ENCODE measurements at places on chromosomes 6 and 20.
A peak's percentile ranks its signal among the peaks of the same experiment; 100 is the strongest.

GRCh38 chr6:127914240-127914639, 13.4 kb upstream of the THEMIS start:
- DNase-seq, result peak; percentile 33

DNA sequence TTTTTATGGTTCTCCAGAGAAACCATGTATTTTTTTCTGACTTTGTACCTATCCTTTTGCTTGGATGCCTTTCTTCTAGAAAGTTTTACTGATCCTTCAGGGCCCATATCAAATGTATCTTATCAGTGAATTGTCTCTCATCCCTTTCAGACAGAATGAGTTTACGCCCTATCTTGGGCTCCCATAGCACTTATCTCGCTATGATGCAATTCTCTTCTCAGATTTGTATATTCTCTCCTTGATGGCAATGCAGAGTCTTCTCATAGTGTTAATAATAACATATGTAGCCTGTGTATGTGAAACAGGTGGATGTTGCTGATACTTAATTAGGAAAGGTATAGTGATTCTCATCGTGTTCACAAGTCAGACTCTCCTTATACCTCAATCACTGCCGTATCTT, 336.2 kb downstream of the UTRN start:
- DNase-seq, result no peak

DNA sequence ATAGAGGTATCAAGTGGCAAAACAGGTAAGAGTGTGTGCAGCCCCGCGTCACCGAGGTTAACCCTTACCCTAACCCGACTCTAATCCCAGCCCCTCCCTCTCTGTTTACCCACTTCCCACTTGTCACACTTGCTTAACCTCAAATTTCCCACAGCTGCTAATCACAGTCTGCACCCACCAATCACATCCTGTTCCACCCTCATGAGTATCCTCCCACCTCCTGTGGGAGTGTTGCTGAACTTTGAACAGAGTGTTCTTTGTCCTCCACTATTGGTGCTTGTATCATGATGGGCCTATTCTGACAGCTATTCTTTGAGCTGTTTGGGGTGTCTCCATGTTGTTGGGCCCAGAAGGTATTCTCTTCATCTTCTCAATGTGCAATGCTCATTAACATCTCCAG, 487.8 kb downstream of the PTPRT start:
- DNase-seq, result no peak

DNA sequence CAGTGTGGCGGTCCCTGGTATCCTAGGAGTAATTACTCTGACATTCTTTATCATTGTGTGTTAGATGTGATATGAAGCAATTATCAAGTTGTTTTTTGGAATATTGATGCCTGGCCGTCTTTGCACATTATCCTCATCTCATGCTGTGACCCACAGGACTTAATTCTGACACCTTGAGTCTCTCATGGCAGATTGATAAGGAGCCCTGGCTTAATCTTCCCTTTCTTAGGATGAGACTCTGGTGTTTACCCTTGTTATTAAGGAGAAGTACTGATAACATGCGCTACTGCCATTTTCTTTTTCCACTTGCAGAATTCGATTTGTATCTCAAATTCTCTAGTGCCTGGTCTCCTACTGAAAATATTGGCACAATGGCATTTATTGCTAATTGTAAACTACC, 980.2 kb downstream of the KIF16B start:
- no peak for DNase-seq

DNA sequence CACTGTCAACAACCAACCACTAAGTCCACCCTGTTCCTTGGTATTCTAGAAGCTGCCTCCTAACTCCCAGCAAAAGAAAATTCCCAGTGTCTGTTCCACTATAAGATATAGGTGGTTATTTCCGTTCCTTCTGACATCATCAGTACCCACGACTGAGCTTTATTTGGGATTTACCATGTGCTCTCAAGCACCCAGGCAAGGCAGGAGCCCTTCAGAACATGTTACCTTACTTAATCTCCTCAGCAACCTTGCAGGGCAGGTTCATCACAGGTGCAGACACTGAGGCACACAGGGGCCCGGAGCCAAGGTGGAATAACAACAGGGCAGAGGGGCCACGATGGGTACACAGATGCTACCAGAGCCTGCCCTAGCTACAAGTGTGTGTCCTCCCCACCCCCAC, 10.8 kb downstream of the ABHD16A start:
- DNase-seq, result no peak

GRCh38 chr6:18047406-18047805, 60.0 kb upstream of the KIF13A start:
- peak; percentile 19 for DNase-seq

GRCh38 chr20:52252664-52253063, 61.1 kb upstream of the ZFP64 start:
- DNase-seq, result no peak

DNA sequence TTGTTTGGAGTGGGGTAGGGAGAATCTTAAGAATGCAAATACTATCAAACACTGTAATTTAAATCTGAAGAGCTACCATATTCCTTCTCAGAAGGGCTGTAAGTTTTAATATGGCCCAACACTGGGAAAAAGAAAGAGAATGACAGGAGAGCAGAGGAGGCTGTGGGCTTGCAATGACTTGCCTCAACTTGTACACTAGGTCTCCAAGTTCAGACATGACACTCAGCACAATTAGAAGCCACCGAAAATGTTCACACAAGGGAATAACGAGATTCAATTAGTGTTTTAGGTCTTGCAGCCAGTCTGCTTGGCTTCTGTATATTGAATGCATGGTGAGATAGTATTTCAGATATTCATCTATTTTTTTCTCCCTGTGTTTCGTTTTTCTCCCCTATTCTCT, 89.4 kb downstream of the HS3ST5 start:
- no peak for DNase-seq

GRCh38 chr6:27280064-27280539, 32.0 kb downstream of the POM121L2 start:
- peak; percentile 73 for DNase-seq

DNA sequence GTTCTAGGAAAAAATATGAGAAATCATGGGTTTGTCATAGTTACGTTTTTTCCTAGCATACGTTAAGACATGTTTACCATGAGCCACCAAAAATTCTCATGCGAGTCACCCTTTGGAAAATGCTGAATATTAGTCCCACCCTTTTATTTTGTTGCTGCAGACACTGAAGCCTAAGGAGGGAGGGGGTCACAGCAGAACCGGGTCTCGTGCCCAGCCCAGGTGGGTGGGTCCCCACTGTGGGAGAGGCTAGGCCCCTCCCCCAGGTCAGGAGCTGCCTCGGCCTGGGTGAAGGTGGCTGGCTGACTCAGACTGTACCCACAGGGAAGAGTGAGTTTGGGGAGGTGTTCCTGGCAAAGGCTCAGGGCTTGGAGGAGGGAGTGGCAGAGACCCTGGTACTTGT, 26.2 kb upstream of the SRF start:
- no peak for DNase-seq

DNA sequence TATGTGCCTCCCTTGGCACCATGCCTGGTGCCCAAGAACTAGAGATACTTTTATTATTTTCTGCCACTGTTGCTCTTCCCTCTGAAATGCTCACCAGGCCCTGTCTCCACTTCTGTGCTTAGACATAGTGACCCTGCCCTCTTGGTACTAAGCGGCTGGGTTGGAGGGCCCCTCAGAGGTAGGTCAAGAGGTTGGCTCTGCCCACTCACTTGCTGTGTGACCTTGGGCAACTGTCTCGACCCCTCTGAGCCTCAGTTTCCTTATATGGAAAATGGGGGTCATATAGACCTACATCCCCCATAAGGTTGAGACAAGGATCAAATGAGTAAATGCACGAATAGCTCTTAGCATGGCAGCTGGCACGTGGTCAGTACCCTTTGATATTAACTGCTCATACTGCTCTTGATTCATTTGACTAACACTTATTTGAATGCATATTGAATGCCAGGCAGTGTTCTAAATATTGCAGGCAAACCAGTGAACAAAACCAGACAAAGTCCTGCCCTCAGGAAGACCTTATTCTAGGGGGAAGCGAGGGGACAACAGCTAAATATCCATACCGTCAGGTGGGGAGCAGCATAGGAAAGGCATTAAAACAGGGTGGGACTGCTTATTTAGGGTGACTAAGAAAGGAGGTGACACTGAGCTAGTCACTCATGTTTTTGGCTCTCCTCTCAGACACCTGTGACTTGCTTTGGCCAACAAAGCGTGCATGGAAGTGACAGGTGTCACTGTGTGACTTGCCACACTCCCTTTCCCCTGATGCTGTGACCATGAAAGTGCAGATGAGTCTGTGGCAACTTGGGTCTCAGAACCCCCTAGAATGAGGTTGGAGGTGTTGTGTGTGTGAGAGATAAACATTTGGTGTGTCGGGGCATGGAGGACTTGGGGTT, 14.3 kb upstream of the SPO11 start:
- DNase-seq, result no peak

GRCh38 chr20:9389346-9389745, 125.0 kb upstream of the LAMP5 start:
- no peak for DNase-seq

GRCh38 chr6:122859676-122860075, 70.6 kb downstream of the SMPDL3A start:
- no peak for DNase-seq

DNA sequence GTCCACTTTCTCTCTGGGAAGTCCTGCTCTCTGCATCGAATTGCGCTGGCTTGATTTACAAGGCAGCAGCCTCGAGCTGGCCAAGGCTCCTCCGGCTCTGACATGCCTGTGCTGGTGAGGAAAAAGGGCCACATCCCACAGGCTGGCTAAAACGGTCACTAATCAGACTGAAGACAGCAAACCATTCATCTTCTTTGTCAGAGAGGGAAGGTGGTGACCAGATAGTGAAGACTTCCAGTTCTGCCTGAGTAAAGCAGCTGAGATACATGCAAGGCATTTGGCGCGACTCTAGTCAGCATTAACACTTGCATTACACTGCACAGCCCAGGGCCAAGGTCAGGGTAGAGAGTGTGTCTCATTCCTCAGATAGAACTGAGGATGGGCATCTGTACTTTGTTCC, 203.2 kb upstream of the MAP3K7 start:
- DNase-seq, result no peak

GRCh38 chr6:36980876-36981619, 4.9 kb downstream of the MTCH1 start:
- DNase-seq, result no peak

DNA sequence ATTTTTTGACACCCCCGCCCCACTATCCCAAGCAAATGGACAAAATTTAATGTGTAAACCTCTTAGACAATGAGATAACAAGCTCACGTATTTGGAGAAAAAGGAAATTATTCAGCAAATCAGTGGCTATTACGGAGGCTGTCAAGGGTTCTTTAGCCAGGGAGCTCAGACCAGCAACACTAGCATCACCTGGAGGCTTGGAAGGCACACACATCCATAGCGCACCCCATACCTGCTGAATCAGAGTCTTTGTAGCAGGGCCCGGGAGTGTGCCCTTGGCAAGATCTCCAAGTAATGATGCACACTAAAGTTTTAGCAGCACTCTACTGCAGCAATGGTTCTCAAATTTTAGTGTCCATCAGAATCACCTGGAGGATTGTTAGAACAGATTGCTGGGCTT, 223.2 kb upstream of the BTBD3 start:
- no peak for DNase-seq
